Stimulated activated CD8-positive, alpha-beta memory T cell treated with anti-CD3 and anti-CD28 coated beads, Interleukin-4, amount 100 ng/mL, for 1 hour (primary cell): ENCODE measurements at places on chromosomes 11 and 22.

DNA sequence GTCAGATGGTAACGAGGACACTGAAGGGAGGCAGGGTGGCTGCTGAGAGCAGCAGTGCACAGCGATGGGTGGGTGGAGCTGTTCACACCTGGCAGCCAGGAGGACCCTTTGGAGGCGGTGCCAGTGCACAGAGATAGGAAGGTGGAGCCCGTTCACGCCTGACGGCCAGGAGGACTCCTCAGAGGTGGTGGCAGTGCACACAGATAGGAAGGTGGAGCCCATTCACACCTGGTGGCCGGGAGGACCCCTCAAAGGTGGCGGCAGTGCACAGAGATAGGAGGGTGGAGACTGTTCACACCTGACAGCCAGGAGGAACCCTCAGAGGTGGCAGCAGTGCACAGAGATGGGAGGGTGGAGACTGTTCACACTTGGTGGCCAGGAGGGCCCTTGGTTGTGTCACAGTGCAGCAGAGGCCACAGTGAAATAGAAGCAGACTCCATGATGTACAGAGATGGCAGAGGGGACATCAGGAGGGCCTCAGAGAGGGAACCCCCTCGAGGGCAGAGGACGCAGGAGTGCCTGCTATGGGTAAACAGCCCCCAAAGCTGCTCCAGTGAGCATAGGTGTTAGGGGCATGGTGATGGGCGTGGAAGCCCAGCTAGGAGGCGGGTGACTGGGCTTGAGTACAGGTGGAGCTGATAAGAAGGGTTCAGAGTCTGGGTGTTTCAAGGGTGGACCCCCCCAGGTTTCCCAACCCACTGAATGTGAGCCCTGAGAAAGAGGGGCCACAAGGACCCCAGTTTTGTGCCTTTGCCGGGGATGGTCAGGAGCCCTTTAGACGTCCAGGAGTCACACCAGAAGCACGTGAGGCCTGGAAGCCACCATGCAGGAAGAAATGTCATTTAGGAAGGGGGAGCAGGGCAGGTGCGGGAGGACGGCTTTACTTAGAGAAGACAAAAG is 566.7 kb downstream of the BRD1 start:
- DNase-seq = no peak

DNA sequence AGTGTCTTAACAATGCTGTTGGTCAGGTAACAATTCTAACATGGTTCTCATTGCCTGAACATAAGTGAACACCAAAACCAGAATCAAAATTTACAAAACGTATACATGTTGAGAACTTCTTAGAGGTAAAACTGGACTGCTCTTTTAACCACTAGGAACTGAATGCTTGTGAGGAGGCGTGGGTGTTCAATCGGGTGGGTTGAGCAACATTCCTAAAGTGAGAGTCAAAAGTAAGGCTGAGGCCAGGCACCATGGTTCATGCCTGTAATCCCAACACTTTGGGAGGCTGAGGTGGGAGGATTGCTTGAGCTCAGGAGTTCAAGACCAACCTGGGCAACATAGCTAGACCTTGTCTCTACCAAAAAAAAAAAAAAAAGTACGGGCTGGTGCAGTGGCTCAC is 11.5 kb downstream of the PPME1 start:
- DNase-seq = no peak

GRCh38 chr11:66437979-66438503 is 607 bp downstream of the MRPL11 start:
- no peak for DNase-seq

DNA sequence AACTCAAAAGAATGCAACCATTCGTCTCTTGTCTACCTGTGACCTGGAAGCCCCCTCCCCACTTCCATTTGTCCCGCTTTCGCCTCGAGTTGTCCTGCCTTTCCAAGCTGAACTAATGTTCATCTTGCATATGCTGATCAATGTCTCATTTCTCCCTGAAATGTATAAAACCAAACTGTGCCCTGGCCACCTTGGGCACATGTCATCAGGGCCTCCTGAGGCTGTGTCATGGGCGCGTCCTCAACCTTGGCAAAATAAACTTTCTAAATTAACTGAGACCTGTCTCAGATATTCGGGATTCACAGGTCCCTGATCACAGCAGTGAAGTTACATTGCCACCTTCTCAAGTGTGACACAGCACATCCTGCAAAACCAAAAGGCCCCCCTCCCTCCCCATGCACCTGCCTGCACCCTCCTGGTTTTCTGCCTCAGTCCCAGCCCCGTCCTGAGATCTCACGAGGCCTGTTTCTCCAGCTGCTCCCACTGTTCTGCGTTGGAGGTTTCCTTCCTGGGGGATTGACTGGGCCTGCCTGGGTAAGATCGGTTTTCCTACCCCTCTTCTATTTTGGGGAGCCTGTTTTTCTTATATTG is 1328.7 kb downstream of the TBC1D22A start:
- DNase-seq = no peak

GRCh38 chr22:31477329-31477728 is 12.3 kb downstream of the EIF4ENIF1 start:
- DNase-seq = no peak

GRCh38 chr11:44997566-44997965 is 46.9 kb upstream of the TP53I11 start:
- no peak for DNase-seq

DNA sequence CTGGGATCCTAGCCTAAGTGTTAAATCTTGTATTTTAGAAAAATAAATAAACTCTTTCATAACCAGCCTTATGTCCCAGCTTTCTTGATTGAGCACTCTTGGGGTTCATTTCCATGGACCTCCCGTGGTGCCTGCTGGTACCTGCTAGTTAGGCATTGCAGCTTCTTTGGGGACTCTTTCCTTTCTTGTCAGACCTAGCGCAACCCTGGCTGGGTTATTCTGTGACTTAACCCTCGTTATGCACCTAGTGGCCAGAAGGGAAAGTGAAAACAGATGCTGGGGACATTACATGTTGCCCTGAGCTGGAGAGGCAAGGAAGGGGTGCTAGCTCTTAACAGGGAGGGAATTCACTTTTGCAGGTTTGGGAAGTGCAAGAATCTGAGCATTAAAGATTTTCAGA is 46.8 kb downstream of the APIP start:
- no peak for DNase-seq

GRCh38 chr11:76854709-76855108 is 6.0 kb upstream of the ACER3 start:
- DNase-seq = no peak

DNA sequence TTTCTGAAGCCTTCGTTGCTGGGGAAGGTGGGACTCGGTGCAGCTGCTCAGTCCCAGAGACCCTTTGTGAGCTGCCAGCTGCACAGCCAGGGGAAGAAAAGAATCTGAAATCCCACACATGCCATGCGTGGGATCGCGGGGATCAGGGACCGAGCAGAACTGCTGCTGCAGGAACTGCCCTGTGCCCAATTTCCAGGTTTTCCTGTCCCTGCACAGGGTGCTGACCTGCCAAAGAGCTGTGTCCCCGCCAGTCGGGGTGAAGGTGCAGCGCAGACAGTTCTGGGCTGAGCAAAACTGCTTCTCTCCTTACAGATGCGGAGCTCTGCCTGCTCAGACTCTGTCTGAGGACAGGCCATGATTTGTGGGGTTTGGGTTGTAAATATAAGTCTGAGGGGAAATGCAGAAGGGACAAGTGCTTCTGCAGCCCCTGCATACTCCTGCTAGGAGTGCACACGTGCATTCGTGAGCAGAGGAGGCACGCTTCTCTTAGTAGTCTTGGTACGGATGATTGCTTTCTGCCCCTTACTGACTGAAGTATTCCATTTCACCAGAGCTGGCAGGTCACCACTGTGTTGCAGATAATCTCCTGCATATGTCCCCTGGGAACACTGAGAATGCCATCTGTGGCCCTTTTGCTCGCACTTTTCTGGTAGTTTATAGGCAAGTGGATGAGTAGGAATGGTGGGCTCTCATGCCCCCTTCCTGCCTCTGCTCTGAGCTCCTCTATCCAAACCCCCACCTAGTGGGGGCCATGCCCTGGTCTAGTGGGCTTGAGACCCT is 141.4 kb downstream of the PARVA start:
- no peak for DNase-seq

- no peak for DNase-seq
These were observed 30.0 kb downstream of the LINC01488 start for GRCh38 chr11:69511358-69512055.

DNA sequence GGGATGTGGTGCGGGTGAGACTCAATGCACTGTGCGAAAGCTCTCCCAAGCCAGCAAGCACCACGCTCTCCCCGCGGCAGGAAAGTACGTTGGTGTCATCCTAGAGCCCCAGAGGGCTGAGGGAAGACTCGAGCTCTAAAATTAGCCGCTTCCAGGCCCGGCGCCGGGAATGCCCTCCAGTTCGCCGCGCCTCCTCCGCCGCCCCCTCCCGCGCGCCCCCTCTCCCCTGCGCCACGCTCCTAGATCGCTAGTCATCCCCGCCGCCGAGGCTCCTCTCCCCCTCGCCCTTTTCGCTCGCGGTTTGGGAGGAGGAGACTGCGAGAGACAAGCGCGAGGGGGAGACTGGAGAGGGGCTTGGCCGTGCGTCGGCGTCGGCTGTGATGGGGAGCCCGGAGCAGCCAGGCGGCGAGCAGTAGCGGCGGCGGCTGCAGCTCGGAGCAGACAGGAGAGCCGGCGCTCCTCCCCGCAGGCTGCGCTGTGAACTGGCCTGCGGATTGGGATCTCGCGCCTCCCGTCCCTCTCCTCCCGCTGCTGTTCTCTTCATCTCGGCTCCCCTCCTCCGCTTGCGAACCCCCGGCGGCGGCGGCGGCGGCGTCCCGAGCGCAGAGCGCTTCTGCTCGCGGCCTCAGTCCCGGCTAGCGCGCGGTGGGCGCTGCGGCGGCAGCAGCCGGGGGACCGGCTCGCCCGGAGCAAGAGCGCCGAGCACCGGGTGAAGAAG is at the start of gene FAT3:
TSS of gene FAT3 (plus strand) at position 412 of the 718 bp plus-strand sequence. CDS start 127,295 bp downstream, outside the sequence.
- no peak for DNase-seq

DNA sequence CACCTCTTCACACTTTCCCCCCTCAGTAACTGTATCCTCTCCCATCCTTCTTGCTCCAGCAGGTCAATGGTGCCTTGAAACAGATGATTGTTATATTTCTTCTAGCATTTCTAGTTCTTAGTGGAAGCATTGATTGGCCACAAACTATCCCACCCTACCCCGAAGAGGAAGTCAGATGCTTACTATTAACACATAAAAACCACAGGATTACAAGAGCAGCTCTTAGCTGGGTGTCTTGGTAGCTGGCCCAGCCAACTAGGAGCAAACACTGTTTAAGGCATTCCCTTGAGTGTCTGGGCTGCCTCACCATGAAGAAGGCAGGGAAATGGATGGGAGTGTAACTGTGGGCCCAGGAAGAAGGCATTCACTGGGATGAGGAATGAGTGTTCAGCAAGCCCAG is 176.6 kb downstream of the GRIK4 start:
- DNase-seq = no peak

DNA sequence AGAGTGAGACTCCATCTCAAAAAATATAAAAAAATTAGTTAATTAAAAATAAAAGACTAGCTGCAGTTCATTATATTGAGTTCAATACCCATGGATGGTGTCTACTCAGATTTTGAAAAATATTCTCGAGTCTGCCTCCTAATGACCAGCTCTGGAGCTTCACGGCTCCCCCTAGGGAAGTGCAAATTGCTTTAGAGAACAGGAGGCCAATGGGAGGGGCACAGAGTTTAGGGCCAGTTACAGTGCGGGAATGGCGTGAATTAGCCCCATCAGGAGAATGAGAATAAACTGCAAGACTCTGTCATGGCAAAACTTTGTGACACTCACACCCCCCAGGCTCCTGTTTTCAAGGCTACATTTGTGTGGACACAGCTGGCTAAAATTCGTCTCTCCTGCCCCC is 4.6 kb downstream of the FGF4 start:
- no peak for DNase-seq

GRCh38 chr11:8320076-8320475 is 56.4 kb upstream of the LMO1 start:
- DNase-seq = no peak

DNA sequence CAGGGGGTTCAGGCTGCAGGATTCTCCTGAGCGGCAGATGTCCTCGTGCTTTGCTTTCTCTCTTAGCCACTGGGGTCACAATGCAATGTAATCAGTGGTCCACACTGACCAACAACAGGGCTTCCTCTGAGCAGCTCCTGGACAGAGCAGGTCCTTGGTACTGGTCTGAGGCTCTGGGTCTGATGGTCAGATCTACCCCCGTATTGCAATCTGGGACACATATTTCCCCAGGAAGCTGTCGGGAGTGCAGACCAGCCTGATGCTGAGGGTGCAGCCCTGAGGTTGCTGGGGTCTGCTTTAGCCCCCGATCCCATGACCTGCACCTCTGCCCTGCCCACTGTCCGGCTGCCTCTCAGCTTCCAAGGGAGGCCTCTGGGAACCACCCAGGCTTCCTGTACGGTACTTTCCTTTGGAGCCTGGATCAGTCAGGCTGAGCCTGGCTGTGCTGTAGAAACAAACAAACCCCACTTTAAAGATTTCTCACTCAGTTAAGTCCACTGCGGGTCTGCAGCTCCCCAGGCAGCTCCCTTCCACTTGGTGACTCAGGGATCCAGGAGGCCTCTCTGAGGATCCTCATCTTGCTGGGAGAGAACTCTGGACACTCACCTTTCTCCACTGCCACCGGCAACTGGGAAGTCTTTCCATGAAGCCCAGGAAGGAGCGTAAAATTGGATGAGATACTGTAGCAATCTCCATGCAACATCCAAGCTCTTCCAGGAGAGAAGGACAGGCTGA is 1046.6 kb downstream of the TBC1D22A start:
- no peak for DNase-seq

DNA sequence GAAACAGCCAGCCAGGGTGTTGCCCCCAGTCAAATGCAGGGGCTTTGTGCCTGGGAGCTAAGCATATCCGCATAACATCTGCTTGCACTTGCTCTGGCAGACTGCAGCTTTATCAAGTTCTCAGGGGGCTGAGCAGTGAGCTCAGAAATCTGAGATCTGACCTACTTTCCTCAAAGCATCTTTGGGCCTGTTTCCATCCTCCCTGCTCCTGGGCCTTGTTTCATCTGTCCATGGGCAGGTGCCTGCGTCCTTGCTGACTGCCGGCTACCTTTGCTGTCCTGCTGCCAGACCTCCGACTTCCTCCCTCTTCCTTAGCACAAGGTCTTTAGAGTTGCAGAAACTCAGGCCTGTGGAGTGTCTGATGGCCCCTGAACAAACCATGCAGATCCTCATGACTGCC is 131.2 kb upstream of the B3GAT1 start:
- no peak for DNase-seq

- no peak for DNase-seq
These were observed 16.0 kb downstream of the CACNG2 start for GRCh38 chr22:36687516-36687915.

DNA sequence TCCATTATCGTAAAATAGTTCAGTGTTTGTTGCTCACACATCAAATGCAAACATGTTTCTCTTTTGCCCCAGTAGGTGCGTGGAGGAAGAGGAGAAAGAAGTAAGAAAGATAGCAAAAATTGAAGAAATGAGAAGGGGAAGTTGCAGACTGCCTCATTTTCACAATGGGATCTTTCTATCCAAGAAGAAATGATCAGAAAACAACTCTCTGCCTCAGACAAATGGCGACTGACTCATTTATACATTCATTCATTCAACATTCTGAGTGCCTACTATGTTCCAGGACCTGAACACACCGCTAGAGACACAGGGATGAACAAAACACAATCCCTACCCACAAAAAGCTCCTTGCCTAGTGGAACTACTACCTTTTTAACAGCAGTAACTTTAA is 367 bp downstream of the HPS5 start:
- no peak for DNase-seq

GRCh38 chr11:4026389-4026788 is 68.2 kb upstream of the RRM1 start:
- DNase-seq = no peak
